ENCODE measurements at places on chromosomes 16 and 17. TPM values are rescaled to one million over a fixed set of nuclear protein-coding genes. Genes with fewer than 3 reads are reported as not detected.

Gene KRT33A
- not detected for total RNA-seq

- DNase-seq = no peak
These were observed 21.5 kb upstream of the SPN start for GRCh38 chr16:29641561-29641960.

DNA sequence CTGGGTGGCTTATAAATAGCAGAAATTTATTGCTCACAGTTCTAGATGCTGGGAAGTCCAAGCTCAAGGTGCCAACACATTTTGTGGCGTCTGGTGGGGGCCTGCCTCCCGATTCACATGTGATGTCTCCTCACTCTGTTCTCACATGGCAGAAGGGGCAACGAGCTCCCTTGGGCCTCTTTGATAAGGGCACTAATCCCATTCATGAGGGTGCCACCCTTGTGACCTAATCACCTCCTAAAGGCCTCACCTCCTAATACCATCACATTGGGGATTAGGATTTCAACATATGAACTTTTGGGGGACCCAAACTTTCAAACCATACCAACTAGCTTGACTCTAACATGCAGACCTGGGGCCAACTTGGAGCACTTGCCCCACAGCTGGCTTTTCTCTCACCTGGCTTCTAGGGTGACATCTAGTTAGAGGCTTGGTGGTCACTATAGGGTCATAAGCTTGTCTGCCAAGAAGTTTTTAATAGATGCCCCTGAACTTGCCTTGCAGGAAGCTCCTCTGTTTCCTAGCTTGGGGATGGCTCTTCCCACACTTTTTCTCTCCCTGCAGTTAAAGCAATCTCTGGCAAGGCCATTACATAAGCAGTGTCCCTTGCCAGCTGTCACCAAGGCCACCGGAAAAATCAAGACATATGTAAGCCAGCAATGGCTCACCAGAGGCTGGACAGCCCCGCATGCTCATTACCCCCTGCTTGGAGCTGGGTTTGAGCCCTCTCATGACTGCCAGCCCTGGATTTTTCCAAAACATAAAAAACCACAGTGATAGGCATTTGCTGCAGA, 8.4 kb upstream of the MED9 start:
- DNase-seq = no peak

- DNase-seq = peak; percentile 34
These were observed 11.6 kb upstream of the ADGRG1 start for GRCh38 chr16:57616876-57617275.

Gene CCL16
- total RNA-seq = 1.6 TPM

DNA sequence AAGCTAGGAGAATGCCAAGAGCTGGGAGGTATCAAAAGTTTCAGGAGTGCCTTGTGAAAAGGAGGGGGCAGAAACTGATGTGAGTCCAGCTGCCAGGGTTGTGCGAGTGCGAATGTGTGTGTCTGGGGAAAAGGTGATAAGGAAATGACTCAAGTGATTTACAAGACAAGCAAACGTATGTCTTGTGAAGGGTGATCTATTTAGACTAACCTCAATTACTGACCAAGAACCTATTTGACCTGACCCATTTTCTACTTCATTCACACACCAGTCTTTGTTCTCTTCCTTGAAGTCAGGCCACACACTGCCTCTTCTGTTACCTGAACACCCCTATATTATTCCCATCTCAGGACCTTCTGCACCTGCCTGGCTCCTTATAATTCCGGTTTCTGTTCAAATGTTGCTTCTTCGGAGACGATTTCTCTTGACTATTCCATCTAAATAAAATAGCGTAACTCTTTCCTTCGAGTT, 1.0 kb downstream of the GDE1 start:
- no peak for DNase-seq

Gene KCNH4
- 0.99 TPM for total RNA-seq

Gene SCIMP
- 2.9 TPM for total RNA-seq

GRCh38 chr17:15931394-15931793, 13.5 kb upstream of the ADORA2B start:
- DNase-seq = no peak

Gene EVPLL
- total RNA-seq = 2.1 TPM
